Omental fat pad (tissue), 4 donors: ENCODE measurements at places on chromosomes 7 and 10. TPM values are rescaled to one million over a fixed set of nuclear protein-coding genes. Genes with fewer than 3 reads are reported as not detected.

Gene FOXP2
- total RNA-seq, result 5.0 TPM

Gene CCL24
- not detected for total RNA-seq

Gene GPR146
- 76.4 TPM for total RNA-seq

Gene HYAL4
- total RNA-seq, result not detected

Gene LHFPL3
- not detected for total RNA-seq

Gene RPEL1
- not detected for total RNA-seq

Gene CPXM2
- total RNA-seq, result 18.4 TPM

DNA sequence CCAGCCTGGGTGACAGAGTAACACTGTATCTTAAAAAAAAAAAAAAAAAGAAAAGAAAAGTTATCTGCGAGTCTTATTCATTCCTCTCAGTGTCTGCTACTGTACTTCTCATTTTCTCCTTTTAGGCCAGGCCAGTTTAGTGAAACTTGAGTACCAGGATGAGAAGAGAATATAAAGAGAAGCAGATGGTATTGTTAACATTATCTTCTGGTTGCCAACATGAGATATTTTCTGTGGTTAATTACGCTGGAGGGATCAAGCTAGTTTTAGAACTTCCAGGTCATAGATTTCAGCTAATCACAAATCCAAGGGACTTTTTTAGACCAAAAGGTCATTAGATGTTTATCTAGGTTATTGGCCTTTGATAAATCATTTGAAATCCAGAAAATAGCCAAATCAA is 252.6 kb upstream of the SMIM30 start:
- no peak for DNase-seq

DNA sequence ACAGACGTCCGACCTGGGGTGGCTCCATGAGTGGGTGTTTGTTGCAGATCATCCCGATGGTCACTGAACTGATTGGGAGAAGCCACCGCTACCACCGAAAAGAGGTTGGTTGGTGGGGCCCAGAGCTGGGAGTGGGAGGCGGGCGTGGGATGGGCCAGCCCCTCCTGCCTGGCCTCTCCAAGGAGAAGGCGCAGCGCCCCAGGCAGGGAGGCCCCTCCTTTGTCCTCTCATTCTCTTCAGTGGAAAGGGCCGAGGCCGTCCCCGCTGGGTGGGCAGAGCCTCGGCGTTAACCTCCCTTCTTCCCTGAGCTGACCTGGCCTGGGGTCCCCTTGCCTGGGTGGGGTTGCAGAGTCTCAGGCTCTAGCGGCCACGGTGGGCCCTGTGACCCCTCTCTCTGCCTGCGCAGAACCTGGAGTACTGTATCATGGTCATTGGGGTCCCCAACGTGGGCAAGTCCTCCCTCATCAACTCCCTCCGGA is 5.2 kb downstream of the MTG1 start:
- no peak for DNase-seq

- no peak for DNase-seq
Measured at GRCh38 chr7:155219154-155219531, 78.5 kb upstream of the INSIG1 start.

- DNase-seq, result no peak
Measured at GRCh38 chr10:51170518-51171245, 96.4 kb downstream of the PRKG1 start.

GRCh38 chr7:38169847-38170246 is 8.2 kb upstream of the STARD3NL start:
- no peak for DNase-seq

- no peak for DNase-seq
Measured at GRCh38 chr10:85976267-85976793, 390.3 kb downstream of the GRID1 start.

GRCh38 chr7:143889068-143889467 is 12.9 kb downstream of the TCAF1 start:
- no peak for DNase-seq

- DNase-seq, result no peak
Measured at GRCh38 chr10:129956876-129957673, 7.0 kb downstream of the EBF3 start.

DNA sequence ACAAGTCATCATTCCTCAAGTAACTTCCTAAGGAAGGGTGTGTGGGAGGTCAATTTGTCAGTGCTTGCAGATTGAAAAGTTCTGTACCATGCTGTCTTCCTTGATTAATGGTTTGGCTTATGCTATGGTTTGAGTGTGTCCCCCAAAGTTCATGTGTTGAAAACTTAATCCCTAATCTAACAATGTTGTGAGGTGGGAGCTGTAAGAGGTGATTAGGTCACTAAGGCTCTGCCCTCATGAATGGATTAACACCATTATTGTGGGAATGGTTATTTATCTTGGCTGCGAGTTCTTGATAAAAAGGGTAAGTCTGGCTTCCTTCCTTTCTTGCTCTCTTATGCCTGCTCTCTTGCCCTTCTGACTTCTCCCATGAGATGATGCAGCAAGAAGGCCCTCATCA is 29.3 kb upstream of the TMEM229A start:
- DNase-seq, result no peak

- DNase-seq, result no peak
Measured at GRCh38 chr10:77501152-77501845, 136.3 kb downstream of the KCNMA1 start.

DNA sequence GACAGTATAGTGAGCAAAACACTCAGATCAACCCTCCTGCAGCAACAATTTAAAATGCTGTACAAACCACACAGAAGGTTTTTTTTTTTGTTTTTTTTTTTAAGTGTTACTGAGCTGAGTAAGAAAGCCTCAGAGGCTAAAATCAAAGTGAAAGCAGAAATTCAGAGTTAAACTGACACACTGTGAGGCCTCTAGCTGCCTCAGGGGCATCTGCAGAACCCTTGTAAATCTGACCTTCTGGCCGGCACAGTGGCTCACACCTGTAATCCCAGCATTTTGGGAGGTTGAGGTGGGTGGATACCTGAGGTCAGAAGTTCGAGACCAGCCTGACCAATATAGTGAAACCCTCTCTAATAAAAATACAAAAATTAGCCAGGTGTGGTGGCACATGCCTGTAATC is 7.4 kb upstream of the GNA12 start:
- no peak for DNase-seq

DNA sequence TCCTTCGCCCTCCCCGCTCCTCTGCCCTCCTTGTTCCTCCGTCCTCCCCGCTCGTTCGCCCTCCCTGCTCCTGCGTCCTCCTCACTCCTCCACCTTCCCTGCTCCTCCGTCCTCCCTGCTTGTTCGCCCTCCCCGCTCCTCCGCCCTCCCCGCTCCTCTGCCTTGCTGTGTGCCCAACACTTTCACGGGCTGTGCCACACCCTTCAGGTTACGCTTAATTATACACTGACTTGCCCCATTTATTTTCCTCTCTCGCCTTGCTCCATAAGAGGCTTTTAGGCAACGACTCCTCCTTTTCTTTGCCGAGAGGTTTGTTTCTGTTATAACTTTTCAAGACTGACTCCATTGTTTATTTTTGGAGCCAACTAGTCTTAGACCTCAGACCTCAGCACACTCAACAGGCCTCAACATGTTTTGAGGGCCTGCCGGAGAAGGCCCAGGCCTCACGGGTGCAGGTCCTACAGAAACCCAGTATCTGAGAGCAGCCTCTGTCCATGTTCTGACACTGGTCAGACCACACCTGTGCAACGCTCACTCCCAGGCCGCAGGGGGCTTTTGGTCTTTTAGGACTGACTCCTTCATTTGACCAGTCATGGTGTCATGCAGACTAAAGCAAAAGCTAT is 18.2 kb upstream of the PRKAG2 start:
- no peak for DNase-seq

- DNase-seq, result no peak
Measured at GRCh38 chr7:92631067-92631849, 41.1 kb upstream of the FAM133B start.
